Liver (tissue), 10 donors: ENCODE measurements at places on chromosomes 2 and 18.

DNA sequence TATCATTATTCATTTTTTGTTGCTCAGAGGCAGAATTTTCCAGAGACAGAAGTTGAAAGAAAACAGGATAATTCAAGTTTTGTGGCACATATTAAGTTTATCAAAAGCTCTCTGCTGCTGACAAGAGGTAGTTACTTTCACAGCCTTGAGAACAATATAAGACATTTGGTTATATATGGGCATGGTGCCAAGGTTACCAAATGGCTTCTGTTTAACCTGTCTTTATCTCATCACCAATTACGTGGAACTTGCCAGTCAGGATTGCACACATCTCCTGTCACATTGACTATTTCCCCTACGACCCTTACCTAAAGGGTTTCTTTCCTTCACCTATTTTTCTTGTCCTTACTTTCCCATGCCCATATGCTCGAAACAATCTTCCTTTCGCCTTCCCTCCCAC is 35.9 kb downstream of the KLF7 start:
- DNase-seq = no peak

GRCh38 chr2:42371611-42372473 is 10.8 kb upstream of the COX7A2L start:
- DNase-seq = no peak

DNA sequence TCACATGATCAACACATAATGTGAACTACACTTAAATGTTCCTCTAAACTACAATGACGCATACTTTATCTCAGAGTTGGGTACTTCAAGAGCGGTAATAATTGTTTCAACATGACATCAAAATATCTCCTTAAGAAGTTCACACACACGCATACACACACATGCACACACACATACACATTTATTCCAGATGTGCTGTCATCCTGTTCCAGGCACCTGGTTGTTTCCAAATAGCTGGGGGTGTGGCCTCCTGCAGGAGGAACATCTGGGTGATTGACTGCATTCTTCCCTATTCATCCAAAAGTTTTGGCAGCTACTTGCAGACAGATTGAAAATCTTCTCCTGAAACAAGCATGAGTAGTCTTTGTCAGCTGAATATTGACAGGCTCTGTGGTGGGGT is 37.9 kb upstream of the PIK3C3 start:
- DNase-seq = no peak

- DNase-seq = no peak
These were observed 241.2 kb upstream of the KCNJ3 start for GRCh38 chr2:154457286-154457685.

- DNase-seq = no peak
These were observed 68.2 kb upstream of the EML6 start for GRCh38 chr2:54655046-54655809.

- DNase-seq = no peak
These were observed 7.9 kb downstream of the PPP3R1 start for GRCh38 chr2:68244456-68244855.

GRCh38 chr2:222295368-222296062 is 3.3 kb downstream of the PAX3 start:
- DNase-seq = no peak

DNA sequence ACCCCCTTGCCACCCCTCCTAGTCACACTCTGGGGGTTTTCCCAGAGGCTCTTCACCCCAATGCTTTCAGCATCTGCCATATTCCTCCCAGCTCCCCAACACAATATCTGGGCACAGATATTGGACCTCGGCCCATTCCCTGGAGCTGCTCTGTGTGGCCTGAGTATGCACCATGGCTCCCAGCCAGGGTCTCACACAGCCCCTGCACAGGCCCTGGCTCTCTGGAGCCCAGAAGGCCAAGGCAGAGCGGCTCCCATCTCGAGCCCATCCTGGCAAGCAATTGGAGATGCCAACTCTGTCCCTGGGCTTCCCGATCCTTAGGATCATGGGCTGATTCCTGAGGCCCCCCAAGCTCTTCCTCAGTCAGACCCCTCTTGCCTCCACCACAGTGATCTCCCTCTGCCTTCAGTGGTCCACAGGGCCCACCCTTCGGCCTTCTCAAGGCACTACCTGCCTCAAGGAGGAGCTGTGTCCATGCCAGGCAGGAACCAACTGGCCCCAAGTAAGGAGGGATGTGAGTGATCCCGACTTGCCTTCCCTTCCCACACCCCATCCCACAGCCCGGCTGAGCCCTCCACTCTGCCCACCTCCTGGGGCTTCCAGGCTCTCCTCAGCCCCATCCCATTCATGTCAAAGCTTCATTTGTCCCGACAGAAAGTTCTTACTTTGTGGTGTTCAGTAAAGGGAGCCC is 62.7 kb downstream of the ADD2 start:
- DNase-seq = peak; percentile 29

- DNase-seq = no peak
These were observed 79.6 kb upstream of the LAPTM4A start for GRCh38 chr2:20130821-20131645.

DNA sequence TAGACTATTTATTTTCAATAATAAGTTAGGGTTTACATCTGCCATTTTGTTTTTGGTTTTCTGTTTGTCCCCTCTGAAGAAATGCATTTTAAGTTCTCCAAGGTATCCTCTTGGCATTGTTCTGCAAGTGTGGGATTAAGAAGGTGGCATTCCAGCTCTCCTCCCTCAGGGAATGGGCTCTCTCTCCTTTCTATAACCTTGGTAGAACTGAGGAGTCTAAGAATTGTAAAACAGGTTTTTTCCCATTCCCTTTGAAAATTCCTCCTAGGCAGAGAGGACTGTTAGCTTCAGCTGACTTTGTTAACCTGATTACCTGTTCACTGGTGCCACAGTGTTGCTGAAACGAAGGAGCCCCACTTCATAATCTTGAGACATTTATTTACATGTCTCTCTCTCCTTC is 26.1 kb upstream of the RAB1A start:
- DNase-seq = no peak

GRCh38 chr2:112008910-112009485 is 46.1 kb upstream of the TMEM87B start:
- no peak for DNase-seq

DNA sequence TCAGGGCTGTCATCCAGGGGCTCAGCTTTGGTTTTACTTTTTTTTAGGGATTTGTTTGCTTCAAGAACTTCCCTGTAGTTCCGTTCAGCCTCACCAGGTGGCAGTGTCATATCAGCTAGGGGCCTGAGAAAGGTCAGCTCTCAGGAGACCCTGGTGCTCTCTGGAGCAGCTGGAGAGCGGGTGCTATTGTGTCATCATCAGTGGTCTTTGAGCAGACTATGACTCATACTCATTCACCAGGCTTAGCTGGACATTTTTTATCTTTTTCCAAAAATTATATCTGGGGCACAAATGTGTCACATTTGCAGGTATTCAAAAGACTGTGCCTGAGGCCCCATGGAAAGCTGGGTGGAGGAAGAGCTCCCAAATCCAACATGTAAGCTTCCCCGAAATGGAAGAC is 24.4 kb downstream of the ZNF892 start:
- peak; percentile 48 for DNase-seq

DNA sequence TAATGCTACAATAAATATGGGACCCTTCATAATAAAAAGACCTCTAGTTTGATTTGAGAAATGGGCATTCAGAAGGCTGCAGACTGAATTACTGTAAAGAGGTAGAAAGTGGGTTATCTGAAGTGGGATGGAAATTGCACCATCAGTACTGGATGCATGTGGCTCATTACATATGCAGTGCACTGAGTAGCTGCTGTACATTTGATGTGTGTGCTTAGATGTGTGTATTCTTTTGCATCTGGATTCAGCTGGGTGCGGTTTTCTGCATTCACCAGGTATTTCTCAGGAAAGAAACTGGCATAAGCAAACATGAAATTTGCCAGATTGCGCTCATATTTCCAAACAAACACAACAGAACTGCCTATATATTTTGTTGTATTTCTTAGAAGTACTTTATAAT is 38.2 kb downstream of the NDC80 start:
- no peak for DNase-seq

- no peak for DNase-seq
These were observed 281.0 kb downstream of the AFF3 start for GRCh38 chr2:99861376-99861760.

DNA sequence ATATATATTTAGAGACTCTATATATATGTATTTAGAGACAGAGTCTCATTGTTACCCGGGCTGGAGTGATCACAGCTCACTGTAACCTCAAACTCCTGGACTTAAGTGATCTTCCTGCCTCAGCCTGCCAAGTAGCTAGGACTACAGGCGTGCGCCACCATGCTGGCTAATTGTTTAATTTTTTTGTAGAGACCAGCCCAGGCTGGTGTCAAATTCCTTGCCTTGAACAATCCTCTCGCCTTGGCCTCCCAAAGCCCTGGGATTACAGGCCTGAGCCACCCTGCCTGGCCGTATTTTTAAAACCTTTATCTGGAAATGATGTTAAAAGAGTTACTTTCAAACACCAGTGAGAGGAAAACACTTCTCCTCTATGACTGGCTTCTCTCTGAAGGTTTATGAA is 30.9 kb upstream of the PGAP1 start:
- no peak for DNase-seq

DNA sequence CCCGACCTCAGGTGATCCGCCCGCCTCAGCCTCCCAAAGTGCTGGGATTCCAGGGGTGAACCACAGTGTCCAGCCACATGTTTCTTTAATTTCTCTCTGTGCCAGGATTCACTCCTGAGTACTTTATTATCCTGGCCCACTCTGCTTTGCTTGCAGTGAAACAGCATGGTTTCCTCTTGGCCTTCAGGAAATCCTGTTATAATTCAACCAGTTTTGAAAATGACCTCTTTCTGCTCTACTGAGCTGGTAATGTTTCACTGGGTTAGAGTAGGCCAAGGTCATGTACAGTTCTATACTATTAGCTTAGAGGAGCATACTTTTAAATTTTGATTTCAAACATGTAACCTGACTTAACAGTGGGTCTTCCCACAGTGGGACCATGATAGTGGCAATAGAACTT is 90.6 kb upstream of the PELI1 start:
- DNase-seq = no peak

DNA sequence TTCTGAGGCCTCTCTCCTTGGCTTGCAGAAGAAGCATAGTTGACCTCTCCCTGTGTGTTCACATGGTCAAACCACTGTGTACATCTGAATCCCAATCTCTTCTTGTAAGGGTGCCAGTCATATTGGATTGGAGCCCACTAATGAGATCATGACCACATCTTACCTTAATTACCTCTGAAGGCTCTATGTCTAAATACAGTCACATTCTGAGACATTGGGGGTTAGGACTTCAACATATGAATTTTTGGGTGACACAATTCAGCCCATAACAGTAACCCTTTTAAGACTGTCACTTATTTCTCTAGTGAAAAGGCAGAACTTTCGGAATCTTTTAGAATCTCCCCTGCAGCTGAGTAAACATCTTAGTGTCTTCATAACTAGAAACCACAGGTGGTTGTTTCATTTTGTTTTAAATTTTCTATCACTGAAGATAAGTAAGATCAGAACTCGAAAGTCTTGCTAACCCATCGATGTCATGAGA is 33.3 kb downstream of the BMP10 start:
- DNase-seq = no peak

GRCh38 chr2:109254174-109254904 is 125.3 kb downstream of the SH3RF3 start:
- DNase-seq = no peak

- peak; percentile 56 for DNase-seq
These were observed 138.8 kb downstream of the MCFD2 start for GRCh38 chr2:46776687-46777327.
